ENCODE measurements at places on chromosomes 6 and 20.

DNA sequence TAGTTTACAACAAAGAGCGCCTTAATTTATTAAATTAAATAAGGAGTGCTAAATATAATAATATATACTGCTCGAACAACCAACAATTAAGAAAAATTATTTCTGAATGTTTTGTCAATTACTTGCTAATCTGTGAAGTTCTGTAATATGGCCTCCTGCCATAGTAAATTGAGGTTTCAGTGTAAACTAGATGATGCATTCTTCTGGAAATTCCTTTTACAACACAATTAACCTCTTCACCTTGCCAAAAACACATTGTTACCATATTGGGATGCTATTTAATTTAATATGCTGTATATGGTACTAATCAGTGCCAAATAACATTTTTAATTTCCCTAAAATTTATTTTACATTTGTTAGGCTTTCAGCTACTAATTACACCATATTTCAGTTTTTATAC is 808.4 kb upstream of the CITED2 start:
- DNase-seq = no peak

GRCh38 chr6:157811476-157812173 is 11.4 kb upstream of the SNX9 start:
- no peak for DNase-seq

DNA sequence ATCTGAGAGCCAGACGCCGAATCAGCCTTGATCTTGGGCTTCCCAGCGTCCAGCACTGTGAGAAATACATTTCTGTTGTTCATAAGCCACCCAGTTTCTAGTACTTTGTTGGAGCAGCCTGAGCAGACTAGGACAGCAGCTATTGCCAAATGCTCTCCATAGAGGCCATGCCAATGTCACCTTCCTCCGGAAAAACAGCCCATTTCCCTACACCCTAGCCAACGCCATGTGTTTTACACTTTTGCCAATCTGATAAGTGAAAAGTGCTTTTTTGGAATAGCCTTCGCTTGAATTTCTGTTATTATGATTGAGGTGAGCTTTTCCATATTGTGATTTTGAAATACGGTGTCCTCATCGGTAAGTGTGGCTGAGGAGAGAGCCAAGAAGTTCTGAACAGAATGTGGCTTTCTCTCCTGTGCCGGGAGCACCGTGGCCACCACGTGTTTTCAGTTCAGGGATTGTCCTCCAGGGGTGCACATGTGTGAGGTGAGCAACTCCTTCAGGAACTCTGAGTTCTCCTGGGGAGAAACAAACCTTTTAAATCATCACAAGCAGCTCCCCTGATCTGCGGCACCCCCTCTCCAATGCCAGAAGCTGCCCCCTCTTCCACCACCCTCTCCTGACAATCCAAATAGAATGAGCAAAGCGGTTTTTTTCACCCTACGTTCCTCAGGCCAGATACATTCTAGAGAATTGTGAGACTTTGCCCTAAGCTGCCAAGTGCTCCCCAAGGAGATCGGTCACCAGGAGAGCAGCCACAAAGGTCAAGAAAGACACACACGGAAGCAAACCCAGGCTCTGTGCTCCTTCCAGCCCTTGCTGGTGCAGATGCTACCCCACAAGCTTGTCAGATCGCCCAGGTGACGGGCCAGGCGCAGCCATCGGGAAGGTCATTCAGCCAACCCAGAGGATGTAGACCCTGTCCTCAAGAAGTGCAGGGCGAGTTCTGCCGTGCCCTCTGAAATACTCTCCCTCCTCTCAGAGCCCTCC is 36.0 kb downstream of the TAF8 start:
- no peak for DNase-seq

DNA sequence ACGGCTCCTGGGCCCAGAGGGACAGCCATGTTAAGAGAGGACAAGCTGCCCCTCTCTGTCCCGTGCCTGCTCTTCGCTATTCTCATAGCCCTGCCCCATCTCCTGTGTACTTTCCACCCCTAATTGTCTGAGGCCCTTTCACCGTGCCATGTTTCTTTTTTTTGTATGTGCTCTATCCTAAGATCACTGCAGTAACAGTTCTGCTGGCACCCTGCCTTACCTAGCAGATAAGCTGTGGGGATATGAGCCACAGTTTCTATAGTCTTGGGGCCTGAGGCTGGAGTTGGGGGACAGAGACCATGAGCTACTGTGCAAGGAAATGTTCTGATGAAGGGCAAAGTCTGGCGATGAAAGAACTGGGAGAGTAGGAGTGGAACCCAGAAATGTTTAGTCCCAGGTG is 269.5 kb upstream of the CITED2 start:
- DNase-seq = no peak

- DNase-seq = no peak
Measured at GRCh38 chr6:53202052-53202451, 53.4 kb upstream of the GCM1 start.

DNA sequence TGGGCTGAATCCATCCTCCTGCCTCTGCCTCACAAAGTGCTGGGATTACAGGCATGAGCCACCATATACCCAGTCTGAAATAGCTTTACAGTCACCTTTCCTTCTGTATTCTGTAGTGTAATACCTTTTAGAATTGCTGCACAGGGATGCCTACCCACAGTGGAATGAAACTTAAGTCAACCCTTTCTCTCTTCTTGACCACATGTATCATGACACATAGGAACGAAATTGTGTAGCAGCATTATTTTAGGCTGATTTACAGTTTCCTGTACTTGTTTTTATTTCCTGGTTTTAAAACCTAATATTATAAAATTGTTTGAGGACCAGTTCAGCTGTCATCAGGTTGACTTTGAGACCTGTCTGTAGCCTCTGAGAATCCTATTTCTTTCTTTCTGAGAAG is 297.8 kb downstream of the ZFAND3 start:
- no peak for DNase-seq

DNA sequence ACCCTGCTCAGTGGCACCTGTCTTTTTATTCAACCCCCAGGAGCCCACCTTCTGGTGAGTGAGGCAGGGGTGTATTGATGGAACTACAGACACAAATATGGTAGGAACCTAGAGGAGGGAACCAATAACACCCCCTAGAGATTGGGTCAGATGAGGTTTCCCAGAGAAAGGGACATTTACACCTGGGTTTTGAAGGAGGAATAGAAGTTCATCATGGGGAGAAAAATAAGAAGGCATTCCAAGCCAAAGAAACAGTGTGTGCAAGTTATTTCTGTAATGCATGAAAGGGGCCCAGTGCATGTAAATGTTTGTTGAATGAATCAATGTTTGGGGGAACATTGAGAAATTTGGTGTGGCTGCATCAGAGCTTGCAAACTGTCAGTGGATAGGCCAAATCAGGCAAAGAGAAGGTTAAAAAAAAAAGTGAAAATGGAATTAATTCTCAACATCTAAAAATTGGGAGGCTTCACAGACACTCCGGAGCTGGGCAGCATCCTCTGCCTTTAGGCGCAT is 11.1 kb upstream of the KIAA1755 start:
- no peak for DNase-seq

DNA sequence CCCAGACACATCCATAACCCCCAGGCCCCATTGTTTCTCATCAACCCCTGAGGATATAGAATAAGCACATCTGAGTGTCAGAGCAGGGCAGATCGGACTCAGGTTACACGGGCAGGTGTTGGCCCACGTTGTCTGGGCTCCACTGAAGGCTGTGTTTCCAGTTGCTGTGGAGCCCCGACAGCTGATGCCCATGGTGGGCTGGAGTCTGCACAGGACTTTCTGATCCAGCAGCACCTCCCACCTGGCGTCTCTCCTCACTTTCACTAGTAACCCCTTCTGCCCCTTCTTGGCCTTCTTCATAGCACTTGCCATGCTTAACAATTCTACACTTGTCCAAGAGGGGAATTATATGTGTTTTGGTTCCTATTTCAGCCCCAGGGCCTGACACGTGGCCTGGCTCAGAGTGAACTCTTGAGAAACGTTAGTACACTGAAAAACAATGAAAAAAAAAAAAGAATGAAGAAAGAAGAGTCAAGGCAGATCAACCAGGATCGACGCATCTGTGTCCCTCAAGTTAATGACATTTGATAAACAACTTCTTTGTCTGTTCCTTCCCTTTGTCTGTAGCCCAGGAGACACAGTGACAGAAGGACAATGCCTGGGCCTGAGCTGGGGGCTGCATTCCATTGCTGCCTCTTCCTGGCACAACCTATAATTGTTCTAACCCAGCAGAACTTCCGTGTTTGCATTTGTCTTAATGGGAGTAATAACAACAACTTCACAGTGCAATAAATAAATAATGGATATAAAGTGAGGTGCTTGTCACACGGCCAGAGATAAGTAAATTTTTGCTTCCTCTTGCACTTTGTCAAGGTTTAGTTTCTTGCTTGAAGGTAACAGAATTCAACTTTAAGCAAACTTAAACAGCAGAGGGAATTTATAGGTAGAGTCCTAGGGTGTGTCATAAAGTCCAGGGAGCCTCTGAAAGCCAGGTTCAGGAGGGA is 224.2 kb upstream of the SSTR4 start:
- no peak for DNase-seq

GRCh38 chr20:10239954-10240353 is 21.3 kb downstream of the SNAP25 start:
- no peak for DNase-seq

- DNase-seq = no peak
Measured at GRCh38 chr6:105097288-105097687, 82.5 kb downstream of the POPDC3 start.

DNA sequence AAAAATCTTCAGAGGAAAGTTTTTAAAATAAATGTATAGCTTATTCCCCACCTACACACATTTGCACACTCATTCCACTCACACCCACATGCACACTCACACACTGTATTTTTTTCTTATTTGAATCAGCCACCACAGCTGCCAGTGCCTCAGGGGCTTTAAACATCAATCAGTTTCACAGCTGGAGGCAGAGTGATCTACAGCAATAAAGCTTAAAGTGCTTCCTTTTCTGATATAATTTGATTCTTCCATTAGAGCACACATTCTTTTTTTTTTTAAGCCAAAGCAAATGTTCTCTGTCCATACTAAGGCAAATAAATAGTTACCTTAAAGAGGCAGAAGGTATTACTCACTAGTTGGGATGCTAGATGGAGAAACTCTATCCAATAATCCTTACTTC is 498.8 kb upstream of the POU3F2 start:
- no peak for DNase-seq

GRCh38 chr20:51725584-51726176 is 42.5 kb downstream of the ATP9A start:
- DNase-seq = no peak

- DNase-seq = no peak
Measured at GRCh38 chr20:59340201-59340885, 39.9 kb downstream of the EDN3 start.

DNA sequence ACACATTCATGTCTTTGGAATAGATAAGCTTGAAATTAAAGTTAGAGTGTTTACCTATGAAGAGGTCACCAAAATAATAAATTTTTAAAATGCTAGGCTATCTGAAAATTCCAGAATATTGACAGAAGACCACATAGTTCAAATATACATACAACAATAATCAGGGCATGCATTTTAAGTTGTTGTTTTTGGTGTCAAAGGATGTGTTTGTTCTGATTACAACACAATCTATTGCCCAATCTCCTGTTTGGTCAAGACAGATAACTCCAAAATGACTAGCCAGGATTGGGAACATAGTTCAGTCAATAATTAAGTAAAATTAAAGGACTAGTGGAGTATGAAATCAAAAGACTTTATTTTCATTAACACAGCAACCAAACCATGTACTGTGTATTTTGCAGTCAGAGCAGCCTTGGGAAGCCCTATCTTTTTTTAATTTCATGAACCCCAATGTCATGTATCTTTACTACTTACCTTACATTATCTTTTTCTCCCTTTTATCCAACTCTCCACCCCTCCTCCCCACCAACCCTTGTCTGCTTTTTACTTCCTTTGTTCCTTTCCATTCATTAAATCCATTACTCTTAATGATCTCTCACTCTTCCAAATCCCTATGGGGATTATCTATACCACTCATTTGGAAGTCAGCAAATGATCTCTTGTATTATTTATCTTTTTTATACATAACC is 111.2 kb downstream of the CDK19 start:
- DNase-seq = no peak

- no peak for DNase-seq
Measured at GRCh38 chr20:48831718-48832404, 4.1 kb upstream of the PREX1 start.

DNA sequence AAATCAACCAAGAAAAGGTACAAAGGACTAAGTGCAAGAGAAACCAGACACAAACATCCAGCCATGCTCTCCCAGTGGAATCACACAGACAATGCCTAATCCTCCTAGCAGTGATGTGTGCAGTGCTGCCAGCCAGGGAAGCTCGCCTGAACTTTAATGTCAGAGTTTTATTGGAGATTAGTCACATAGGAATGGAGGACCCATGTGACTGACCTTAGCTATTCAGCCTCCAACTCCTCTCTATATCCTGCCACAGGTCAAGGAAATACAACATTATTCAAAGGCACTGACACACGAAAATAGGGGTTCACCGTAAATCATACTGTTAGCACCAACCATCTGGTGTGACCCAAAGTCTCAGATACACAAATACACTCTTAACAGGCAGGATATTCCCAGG is 684.6 kb downstream of the DOK5 start:
- no peak for DNase-seq

DNA sequence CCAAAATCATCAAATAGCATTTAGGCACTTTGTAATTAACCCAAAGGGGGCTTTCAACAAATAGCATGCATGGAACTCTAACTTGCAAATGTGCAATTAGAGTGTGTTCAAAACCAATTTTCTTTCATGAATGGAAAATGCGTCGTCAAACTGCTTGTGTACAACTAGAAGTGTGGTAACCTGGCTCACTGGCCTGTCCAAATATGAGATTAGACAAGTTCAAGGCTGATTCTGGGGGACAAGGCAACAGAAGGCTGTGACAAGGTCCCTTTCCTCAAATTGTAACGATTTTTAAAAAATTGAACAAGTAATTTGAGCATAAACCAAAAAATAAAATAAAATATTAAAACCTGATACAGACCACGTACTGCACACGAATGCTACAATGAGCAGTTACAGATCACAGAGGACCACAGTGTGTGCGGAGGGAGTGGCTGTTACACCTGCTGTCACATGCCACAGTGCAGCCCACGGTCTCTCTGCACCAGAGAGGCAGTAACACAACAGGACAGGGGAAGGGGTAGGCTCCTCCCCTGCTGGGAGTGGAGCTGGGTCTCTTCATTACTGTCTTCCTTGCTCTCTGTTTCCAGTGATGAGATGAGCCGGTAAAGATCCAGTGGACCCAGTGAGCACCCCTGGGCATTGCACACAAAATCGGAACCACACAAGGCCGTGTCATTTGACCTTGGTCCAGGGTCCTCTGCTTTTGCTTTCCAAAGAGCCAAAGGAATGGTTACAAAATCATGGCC is 252.2 kb upstream of the PDE10A start:
- no peak for DNase-seq

- no peak for DNase-seq
Measured at GRCh38 chr6:36484736-36485135, 41.9 kb downstream of the KCTD20 start.
